ENCODE measurements at places on chromosomes 6 and 20. TPM values are rescaled to one million over a fixed set of nuclear protein-coding genes. Genes with fewer than 3 reads are reported as not detected.

SLC52A3 gene
- total RNA-seq: not detected

PLCB1 gene
- total RNA-seq: 0.56 TPM

BIRC7 gene
- not detected for total RNA-seq

- DNase-seq: no peak
Observed at GRCh38 chr20:1418350-1418749, 25.5 kb upstream of the FKBP1A start.

- no peak for DNase-seq
Observed at GRCh38 chr20:46083531-46084061, 6.2 kb downstream of the NCOA5 start.

- DNase-seq: no peak
Observed at GRCh38 chr6:13248053-13248452, 80.3 kb downstream of the TBC1D7 start.

All from activated naive CD4-positive, alpha-beta T cell treated with anti-CD3 and anti-CD28 coated beads, Interleukin-2, amount 50 U/mL, for 72 hours (primary cell).